ENCODE measurements at places on chromosomes 1 and 21.

- no peak for DNase-seq
Measured at GRCh38 chr1:53315046-53315445, 12.8 kb downstream of the LRP8 start.

- no peak for DNase-seq
Measured at GRCh38 chr1:87795615-87796337, 467.1 kb downstream of the LMO4 start.

DNA sequence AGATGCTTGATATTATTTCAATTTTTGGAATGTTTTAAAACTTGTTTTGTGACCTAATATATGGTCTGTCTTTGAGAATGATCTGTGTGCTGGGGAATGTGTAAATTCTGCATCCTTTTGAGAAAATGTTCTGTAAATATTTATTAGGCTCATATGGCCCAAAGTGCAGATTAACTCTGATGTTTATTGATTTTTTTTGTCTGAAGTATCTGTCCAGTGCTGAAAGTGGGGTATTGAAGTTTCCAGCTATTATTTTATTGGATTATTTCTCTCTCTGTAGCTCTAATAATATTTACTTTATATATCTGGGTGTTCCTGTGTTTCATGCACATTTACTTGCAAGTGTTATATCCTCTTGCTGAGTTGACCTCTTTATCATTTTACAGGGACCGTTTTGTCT lies 1397.2 kb downstream of the PLA2G4A start:
- no peak for DNase-seq

DNA sequence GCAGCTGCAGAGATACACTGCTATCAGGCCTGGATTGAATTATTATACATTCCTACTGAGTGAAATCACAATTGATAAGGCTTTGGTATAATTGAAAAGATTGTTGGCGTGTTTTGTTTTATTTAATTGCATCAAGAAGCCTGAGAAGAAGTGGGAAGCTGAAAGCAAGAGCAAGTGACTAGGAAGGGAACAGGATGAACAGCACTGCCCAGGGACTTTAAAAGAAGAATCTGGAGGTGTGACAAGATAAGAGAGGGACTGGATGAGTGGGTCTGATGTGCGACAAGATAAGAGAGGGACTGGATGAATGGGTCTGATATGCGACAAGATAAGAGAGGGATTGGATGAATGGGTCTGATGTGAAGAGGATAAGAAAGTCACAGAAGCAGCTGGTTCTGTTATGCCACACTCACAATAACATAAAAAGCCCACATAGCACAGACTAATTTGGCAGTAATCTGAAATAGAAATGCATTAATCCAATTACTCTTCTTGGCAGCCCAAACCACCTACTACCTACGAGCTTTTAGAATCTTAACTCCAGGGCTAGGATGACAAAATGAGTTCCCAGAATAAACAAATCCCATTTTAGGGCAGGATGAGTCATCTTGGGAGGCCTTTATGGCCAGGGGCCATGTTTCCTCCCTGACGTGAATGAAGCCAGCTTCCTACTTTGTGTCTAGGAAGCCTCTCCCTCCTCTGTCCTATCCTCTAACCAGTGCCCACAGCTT lies 129.7 kb downstream of the DUSP10 start:
- DNase-seq, result no peak

- no peak for DNase-seq
Measured at GRCh38 chr1:199029855-199030254, 391.0 kb downstream of the PTPRC start.

DNA sequence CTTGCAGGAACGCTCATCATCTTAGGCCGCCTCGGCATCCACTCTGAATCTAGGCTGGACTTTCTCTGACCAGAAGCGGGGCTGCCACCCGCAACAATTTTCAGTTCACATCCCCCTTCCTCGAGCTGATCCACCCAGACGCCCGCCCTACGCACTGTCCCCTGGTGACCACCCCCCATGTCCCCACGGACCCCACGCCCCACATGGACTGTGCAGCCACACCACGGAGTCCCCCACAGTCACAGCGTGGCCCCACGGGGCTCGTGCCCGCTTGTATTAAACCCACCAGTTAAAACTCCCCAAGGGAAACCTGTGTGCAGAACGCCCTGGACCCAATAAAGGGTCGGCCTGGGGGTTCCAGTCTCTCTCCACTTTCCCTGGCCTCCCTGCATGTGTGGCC lies 13.0 kb upstream of the C1QTNF12 start:
- no peak for DNase-seq

- no peak for DNase-seq
Measured at GRCh38 chr1:76677416-76678405, 189.6 kb upstream of the ST6GALNAC5 start.

DNA sequence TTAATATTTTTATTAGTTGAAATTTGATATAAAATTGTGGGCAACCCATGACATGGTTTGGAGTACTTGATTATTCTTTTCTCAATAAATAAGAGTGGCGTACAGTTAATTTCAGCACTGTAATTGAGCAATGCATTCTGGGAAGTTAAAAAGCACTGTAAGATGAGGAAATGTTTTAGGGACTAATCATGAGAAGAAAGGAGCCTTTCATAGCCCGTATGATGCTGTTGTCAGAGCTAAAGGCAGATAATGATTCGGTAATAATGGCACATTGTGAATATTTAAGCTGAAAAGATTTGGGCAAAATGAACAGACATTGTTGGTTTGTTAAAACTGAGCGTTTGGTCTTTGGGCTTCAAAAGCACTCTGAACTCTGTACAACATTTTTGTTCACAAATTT lies 139.3 kb downstream of the NFIA start:
- no peak for DNase-seq

All from GOT3 (cell line).